Stimulated activated CD4-positive, alpha-beta T cell treated with anti-CD3 and anti-CD28 coated beads, TNF-alpha, amount 100 ng/mL, for 48 hours (primary cell): ENCODE measurements at places on chromosomes 6 and 20.

- no peak for DNase-seq
These were observed 2.5 kb downstream of the RIMS1 start for GRCh38 chr6:71888756-71889340.

DNA sequence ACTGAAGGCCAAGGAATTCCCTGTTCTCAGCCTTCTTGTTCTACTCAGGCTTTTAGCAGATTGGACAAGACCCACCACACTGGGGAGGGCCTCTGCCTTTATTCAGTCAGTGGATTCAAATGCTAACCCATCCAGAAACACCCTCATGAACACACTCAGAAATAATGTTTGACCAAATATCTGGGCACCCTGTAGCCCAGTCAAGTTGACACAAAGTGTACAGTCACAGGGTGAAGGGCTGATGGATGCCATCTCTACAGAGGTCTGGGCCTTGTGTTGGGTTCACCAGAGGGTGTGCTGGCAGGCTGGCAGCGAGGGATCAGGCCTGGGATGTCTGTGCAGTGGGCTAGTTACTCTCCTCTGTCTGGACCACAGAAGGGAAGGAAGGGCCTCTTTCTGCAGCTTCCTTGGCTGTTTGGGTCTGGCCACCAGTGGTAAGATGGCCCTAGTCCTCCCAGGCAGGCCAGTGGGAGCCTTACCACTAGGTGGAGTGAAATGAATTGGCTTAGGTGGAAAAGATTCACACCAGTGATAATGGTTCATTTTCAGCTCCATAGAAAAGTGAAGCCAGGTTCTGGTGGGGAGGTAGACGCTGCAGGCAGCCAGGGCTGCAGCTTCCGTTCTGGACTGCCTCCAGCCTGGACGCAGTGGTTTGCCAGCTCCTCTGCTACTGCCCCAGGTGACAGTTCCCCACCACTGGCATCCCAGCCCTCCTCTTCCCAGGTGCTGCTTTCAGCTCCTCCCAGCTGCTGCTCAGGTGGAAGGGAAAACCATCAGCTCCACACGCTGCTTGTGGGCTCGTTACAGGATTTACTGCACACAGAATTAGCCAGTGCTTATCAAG, 9.2 kb downstream of the TUBB2A start:
- DNase-seq: no peak

DNA sequence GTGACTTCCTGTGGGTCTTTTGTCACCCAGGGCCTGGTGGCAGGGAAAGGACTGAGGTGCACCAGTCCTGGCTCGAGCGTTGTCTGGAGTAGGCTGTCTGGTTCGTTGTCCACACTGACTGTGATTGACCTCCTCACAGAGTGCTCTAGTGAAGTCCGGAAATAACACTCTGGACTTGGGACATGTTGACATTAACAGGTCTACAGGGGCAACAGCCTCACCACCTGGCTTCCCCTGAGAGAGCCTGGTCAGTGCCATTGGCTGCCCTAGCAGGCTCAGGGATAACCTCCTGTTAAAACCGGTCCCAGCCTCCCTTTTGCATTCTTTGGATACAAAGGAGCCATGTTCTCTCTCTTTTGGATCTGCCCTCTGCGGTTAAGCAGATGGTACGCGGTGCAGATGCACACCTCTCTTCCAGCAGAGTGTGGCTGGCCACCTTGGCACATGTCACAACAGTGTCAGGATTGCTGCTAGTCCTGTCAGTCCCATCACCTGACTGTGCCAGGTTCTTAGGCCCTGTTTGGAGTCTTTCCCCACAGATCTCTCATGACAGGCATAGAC, 46.2 kb downstream of the CDS2 start:
- no peak for DNase-seq

DNA sequence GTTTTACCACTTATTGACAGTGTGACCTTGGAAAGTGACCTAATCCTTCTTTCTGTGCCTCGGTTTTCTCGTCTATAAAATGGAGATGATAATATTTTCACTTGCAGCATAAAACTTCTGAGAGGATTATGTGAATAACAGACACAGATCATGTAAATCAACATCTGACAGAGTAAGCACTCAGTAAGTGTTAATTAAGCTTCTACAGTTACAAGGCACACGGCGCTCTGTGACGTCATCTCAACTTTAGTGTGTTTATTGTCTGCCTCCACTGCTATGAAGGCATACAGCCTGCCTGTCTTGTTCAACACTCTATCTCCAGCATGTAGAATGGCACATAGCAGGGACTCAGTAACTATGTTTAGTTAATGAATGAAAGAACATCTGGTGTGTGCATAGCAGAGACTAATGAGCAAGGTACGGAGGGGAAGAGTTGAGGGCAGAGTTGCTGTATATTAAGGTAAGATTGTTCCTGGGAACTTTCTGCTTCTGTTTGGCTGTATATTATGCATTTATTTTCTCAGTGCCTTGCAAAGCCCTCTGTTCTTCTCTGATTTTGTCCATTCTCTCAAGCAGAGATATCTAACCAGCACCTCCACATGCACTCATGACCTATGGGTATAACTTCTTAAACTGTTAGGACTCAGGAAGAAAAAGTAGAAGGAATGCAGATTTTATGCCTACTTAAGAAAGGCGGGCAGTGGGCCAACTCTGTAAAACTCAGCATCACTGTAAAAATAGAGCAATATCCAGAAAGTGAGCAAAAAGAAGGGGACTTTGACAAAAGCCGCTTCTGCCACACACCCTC, 66.4 kb upstream of the STMND1 start:
- no peak for DNase-seq

- DNase-seq: no peak
These were observed 83.3 kb upstream of the TGM3 start for GRCh38 chr20:2212456-2213015.

GRCh38 chr6:68638230-68638900, 3.3 kb downstream of the ADGRB3 start:
- DNase-seq: no peak

GRCh38 chr20:57680131-57680716, 29.6 kb downstream of the PMEPA1 start:
- no peak for DNase-seq

DNA sequence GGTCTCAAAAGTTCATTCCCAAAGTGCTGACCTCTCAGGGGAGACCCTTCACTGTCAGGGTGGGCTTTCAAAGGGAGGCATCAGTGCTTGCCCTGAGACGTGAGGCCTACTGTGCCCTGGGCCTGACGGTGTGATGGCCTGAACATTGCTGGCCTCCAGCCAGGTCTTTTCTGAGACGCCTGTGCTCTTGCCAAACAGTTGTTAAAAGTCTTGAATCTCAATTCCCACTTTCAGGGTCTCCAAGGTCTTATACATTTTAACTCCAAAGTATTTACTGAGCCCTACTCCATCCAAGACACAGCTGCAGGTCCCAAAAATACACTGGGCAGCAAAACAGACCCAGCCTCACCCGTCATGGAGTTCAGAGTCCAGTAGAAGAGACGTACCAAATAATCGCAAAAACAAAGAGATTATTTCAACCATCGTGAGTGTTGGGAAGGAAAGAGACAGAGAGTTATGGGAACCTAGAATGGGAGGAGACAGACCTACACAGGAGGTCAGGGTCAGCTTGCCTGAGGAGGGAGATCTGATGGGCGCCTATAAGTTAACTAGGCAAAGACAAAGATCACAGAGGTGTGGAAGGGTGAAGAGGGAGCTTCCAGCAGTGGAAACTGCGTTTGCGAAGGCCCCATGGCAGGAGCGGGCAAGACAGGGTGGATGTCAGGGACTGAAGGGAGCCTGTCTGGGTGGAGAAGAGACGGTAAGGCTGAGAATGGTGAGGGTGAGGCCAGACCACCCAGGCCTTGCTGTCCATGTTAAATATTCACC, 446.3 kb downstream of the PREX1 start:
- DNase-seq: no peak

DNA sequence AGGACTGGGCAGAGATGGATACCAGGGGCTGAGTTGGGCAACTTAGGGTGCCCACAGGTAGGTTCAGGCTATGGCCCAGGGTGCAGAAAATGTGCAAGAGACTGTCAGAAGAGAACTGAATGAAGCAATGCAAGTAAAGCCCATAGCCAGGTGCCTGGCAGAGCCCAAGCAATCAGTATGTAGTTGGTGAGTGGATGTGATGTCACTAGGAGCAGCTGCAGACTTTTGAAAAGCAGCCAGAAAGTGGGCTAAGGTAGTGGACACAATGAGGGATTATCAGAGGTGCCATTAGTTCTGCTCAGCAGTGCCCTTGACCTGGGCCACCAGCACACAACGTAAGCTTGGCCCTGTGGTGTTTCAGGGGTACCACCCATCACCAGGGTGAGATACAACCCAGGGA, 135.3 kb downstream of the SOBP start:
- no peak for DNase-seq

GRCh38 chr6:64010010-64010409, 374.4 kb downstream of the PHF3 start:
- DNase-seq: no peak

- no peak for DNase-seq
These were observed 124.4 kb downstream of the TCP11 start for GRCh38 chr6:35016502-35017321.

GRCh38 chr6:107970255-107970654, 12.2 kb upstream of the SEC63 start:
- no peak for DNase-seq

GRCh38 chr6:93079061-93079460, 340.3 kb downstream of the EPHA7 start:
- DNase-seq: no peak
